ENCODE measurements at places on chromosomes 5 and 9. TPM values are rescaled to one million over a fixed set of nuclear protein-coding genes. Genes with fewer than 3 reads are reported as not detected.

Gene HSPA9
- total RNA-seq: 352 TPM

Gene GHR
- not detected for total RNA-seq

Gene UNC13B
- total RNA-seq: 8.7 TPM

Gene PCDHA9
- not detected for total RNA-seq

Gene MEIKIN
- total RNA-seq: not detected

Gene STPG3
- not detected for total RNA-seq

Gene PCDHGA11
- 0.02 TPM for total RNA-seq

Gene GABRA6
- total RNA-seq: not detected

Gene FRRS1L
- 0.37 TPM for total RNA-seq

Gene PCDHGA12
- total RNA-seq: not detected

Gene FAM163B
- not detected for total RNA-seq

Gene IER5L
- 77.0 TPM for total RNA-seq

Gene DNM1
- total RNA-seq: 82.3 TPM

Gene POU4F3
- total RNA-seq: 0.26 TPM

Gene ANKRD34B
- 0.07 TPM for total RNA-seq

Measured in A549 treated with CpdA at 1 μM for 4 hours (cell line).